ENCODE measurements at places on chromosomes 1 and 21.

GRCh38 chr1:87325982-87326738 lies 2.5 kb upstream of the LMO4 start:
- DNase-seq, result peak; percentile 83

DNA sequence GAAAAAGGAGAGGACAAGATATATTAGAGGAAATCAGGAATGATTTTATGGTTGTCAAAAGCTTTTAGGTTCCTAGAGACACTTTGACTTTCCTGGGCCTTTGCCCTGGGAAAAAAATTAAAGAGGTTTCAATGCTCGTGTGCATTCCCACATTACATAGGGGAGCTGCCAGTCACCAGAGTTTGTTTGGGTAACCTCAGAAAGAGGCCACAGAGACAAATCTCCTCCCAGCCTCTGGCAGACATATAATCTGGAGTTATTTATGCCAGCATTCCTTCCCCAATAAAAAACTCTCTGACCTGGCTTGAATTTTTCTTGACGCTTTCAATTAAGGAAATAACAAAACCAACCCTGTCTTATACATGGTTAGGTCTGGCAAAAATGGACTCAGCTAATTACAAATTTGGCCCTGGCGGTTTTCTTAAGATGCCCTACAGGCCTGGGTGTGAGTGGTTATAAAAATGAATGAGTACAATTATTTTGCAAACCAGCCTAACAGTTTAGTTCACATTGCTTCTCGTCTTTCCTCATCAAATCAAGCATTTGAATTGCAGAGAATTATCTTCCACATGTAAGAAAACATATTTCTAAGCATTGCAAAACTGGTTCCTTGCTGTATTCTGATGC lies 63.7 kb downstream of the WLS start:
- no peak for DNase-seq

DNA sequence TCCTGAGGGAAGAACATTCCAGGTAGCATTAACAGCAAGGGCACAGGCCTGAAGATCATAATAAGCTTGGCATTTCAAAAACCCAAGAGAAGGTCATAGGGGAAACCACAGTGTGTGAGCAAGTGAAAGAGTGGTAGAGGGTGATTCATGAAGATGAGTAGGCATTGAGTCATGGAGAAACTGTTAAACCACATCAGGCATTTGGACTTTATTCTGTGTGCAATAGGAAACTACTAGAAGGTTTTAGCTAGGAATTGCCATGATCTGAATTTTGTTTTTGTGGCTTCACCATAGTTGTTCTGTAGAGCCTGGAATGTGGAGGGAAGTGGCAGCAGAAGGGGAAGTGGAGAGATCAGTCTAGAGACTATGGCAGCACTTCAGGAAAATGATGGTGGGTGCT lies 359.0 kb upstream of the PTBP2 start:
- DNase-seq, result no peak

- no peak for DNase-seq
Observed at GRCh38 chr1:67787746-67788145, 45.5 kb downstream of the GNG12 start.

DNA sequence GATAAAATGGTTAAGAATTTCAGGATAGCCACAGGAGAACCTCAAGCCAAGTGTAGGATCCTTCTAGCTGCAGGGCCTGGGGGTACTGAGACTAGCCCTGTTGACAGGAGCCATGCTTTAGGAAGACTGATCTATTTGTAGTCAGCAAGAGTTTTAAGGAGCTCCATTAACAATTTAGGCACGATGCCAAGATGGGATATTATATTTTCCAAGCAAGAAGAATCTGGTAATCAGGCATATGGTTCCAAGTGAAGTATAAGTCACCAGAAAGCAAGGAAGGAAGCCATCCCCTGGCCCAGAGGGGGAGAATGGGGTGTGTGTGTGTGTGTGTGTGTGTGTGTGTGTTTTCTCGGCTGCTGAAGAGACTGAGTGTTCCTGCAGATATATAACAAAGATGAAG lies 7.0 kb downstream of the IFNAR2 start:
- no peak for DNase-seq

GRCh38 chr1:98322966-98323365 lies 338.6 kb upstream of the SNX7 start:
- DNase-seq, result no peak

- peak; percentile 18 for DNase-seq
Observed at GRCh38 chr1:68111519-68112436, 61.4 kb upstream of the DIRAS3 start.

DNA sequence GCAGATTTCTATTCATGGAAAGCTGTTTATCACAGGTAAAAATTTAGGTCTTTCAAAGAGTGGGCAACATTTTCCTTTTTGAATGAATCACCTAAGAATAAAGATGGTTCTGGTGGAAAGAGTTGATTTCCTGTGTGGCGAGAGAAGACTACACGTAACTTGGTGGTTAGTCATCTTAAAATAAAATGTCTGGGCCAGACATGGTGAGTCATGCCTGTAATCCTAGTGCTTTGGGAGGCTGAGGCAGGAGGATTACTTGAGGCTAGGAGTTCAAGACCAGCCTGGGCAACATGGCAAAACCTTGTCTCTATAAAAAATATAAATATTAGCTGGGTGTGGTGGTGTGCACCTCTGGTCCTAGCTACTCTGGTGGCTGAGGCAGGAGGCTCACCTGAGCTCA lies 65.7 kb downstream of the DISP1 start:
- no peak for DNase-seq

DNA sequence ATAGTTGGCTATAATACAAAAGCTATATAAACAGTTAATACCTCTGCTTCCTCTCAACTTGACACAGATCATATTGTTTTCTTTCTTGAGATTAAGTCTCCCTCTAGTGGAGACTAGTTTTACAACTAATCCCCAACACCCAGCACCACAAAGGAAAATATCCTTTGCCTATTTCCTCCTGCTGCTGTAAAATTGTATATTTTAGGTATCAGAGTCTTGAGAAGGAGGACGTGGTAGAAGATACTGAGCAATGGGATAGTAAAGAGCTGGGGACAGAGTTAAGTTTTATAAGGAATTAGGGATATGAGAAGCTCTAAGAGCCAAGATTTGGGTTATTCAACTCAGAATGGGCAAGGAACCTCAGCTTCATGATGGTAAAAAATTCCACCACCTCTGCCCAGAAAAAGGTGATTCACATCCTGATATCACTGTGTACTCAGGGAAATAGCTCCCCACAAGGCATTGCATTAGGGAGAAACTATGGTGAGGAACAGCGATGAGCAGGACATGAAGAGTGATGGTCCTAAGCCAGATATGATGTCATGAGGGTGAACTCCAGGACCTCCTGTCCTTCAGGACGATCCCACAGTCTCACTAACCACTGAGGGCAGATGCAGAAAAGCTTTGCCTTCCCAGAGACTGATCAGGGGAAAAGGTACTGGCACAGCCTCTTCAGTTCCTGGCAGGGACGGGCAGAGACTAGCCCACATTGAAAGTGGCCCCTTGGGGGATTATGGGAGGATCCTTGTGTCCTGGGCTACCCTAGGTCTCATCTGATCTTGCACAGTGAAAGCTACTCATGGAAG lies 14.7 kb upstream of the CFAP126 start:
- peak; percentile 15 for DNase-seq

DNA sequence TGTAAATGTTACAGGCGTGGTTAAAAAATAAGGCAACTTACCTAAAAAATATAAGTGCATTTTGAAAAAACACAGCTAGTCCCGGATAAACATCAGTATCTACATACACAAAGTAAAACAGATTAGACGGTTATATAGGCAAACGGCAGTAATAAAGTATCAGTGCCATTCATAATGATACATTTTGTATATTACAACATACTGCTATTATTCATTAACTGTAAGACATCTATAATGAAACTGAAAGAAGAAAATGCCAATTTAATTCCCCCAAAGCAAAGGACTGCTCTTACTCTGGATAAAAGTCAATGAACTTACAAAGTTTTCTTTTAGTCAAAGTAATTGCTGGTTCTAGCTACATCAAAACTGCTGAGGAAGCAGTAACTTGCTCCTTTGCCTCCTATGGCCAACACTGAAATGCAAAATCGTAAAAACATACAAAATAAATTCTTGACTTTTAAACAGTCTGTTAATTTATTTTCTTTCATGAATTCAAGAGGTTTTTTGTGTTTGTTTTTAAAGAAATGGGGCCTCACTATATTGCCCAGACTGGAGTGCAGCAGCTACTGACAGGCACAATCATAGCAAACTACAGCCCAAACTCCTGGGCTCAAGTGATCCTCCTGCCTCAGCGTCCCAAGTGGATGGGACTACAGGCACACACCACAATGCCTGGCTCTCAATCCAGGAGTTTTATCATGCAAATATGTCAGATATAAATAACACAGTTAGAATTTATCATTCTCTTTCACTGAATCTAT lies 23.9 kb downstream of the TMEM50B start:
- DNase-seq, result no peak

DNA sequence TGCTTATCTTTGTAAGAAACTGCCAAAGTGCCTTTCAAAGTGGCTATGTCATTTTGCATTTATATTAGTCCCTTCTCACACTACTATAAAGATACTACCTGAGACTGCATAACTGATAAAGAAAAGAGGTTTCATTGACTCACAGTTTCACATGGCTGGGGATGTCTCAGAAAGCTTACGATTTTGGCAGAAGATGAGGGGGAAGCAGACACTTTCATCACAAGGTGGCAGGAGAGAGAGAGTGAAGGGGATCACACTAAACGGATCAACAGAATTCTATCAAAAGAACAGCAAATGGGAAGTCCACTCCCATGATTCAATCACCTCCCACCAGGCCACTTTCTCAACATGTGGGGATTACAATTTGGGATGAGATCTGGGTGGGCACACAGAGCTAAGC lies 1352.0 kb upstream of the B3GALT2 start:
- DNase-seq, result no peak

- DNase-seq, result no peak
Observed at GRCh38 chr1:11752359-11753088, 9.5 kb upstream of the C1orf167 start.

- no peak for DNase-seq
Observed at GRCh38 chr1:77506771-77507170, 175.7 kb downstream of the ZZZ3 start.

DNA sequence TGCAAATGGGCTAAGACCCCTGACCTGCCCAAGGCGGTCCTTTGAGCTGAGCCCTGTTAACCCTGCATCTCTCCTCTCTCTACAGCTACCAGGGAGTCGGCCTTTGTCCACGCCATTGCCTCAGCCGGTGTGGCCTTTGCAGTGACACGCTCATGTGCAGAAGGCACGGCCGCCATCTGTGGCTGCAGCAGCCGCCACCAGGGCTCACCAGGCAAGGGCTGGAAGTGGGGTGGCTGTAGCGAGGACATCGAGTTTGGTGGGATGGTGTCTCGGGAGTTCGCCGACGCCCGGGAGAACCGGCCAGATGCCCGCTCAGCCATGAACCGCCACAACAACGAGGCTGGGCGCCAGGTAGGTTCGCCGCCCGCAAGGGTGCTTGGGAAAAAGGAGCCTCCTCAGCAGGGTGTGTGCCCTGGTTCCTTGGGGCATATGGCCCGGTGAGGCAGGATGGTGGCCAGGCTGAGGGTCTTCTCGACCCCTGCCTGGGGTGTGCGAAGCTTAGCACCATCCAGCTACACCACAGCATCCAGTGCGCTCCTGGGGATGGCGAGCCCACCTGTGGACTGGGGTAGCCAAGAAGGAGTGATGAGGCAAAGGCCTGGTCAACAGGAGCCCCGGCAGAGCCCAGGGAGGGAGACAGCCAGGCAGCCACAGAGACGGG lies 31.8 kb upstream of the ARF1 start:
- DNase-seq, result no peak

DNA sequence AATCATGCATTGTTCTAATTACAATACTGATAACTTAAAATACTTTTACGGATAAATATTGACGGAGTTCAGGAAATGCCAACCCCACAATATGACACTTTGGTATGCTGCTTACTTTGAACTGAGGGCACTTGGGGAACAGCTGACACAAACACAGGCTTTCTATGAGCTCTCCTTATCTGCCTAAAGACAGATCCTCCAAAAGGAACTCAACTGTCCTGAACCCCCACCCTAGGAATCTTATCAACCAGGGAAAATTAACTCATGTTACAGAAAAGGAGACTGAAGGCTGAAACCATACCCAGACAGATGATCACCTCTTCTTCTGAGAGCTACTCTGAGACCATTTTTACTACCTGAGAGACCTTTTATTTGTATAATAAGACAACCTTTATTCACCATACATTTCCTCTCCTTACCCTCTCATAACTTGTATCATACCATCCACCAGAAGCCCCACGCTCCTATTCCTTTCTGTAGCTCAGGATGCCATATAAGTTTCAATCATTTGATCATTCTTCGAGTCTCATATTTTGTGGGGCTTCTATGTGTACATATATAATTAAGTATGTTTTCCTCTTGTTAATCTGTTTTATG lies 239.5 kb downstream of the FAF1 start:
- no peak for DNase-seq

- DNase-seq, result no peak
Observed at GRCh38 chr1:157682710-157683437, 17.7 kb downstream of the FCRL3 start.

DNA sequence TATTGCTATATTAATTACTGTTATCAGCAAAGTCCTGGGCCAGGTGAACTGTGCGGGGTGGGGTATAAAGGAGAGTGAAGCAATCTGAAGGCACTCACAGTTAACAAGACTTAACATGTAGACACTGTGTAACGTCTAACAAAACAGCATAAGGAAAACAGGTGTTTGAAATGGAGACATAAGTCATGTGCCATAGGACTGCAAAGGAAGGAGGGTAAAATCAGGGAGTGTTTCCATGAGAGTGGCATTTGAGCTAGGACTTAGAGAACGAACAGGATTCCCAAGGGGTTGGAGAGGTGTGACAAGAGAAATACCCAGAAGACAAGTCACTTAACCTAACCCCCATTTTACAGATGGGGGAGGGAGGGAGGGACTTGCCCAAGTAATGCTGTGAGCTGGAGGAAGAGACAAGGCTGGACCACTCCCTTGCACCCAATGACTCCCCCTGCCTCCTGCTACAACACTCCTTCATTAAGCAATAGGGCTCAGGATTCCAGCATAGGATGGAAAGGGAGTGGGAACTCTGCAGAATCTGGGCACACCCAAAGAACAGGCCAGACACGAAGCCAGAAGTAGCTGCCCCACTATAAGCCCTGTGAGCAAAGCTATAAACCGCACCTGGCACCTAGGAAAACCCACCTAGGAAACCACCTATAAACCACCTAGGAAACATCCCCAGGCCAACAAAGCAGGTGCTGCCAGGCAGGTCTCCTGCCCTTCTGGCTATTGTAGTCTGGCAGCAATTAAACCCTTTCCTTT lies 6.6 kb downstream of the PEF1 start:
- no peak for DNase-seq

DNA sequence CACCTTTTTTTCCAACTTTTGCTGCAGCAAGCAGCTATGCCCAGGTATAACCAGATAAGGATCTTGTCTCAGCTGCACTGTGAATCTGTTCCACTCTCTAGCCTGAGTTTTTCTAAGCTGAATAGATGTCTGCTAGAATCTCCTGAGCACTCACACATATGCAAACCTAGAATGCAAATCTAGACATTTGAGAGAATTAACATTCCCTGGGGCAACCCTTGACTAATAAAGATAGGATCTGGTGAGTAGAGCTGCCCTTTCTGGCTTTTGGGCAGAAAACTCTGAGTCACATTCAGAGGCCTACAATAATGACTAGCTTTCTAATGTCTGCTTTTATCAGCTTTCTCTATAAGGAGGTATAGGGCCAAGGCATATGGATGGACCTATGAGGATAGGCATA lies 61.4 kb upstream of the BARHL2 start:
- no peak for DNase-seq

- DNase-seq, result no peak
Observed at GRCh38 chr1:85065550-85065949, 17.2 kb upstream of the MCOLN3 start.

Measured in NCI-H1436 treated with DMSO at 0.1 percent for 48 hours (cell line).